AG09309 (cell line): ENCODE measurements at places on chromosomes 5 and 9.

DNA sequence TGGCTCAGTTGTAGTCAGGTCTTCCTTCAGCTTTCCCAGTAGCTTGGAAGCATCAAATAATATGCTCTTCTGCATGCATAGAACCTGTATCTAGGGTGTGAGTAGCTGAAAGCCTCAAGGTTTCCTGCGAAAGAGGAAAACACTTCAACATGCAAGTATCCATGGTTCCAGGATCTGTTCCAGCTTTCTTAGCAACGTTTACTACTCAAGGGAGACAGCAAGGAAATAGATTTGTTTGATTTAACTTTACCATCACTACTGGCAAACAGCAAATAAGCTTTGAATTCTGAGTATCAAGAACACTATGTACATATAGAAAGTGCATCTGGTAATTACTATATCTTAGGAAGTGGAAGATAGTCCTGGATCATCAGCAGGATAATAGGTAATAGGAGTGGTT, 341.0 kb downstream of the PRR16 start:
- no peak for DNase-seq

GRCh38 chr9:137244486-137245449, 3.7 kb downstream of the TUBB4B start:
- DNase-seq: no peak

- no peak for DNase-seq
Measured at GRCh38 chr9:24616863-24617262, 71.2 kb upstream of the IZUMO3 start.

- DNase-seq: no peak
Measured at GRCh38 chr9:114434878-114435311, 47.1 kb upstream of the AKNA start.

GRCh38 chr5:124343451-124343867, 403.0 kb downstream of the ZNF608 start:
- peak; percentile 18 for DNase-seq

GRCh38 chr9:34592895-34593601, 3.5 kb upstream of the CNTFR start:
- no peak for DNase-seq

GRCh38 chr5:150400316-150401075, 12.2 kb downstream of the CD74 start:
- DNase-seq: no peak
